ENCODE measurements at places on chromosomes 12 and 14.

GRCh38 chr12:82754856-82755255 is 68.2 kb downstream of the TMTC2 start:
- peak; percentile 16 for DNase-seq

- no peak for DNase-seq
These were observed 12.2 kb upstream of the RHOJ start for GRCh38 chr14:63192085-63192484.

GRCh38 chr12:125178222-125178621 is 113.0 kb downstream of the AACS start:
- DNase-seq: no peak

GRCh38 chr12:123045678-123046077 is 65.2 kb downstream of the ARL6IP4 start:
- no peak for DNase-seq

DNA sequence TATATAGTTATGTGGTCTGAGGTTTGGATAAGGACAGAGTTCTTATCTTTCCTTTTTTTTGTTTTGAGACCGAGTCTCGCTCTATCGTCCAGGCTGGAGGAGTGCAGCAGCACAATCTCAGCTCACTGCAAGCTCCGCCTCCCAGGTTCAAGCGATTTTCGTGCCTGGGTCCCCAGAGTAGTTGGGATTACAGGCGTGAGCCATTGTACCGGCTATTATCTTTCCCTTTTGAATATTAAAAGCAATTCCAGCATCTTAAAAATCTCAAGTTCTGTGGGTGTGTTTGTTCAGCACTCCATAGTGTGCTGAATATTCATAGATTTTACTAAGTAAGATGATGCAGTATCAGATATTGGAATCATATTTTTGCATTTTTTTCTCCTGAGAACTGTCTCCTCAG is 404.4 kb upstream of the RGS6 start:
- no peak for DNase-seq

GRCh38 chr14:75280831-75281653 is 2.4 kb downstream of the FOS start:
- no peak for DNase-seq

- DNase-seq: no peak
These were observed 1.7 kb downstream of the MMP17 start for GRCh38 chr12:131829791-131830334.

GRCh38 chr12:108191086-108191485 is 62.0 kb downstream of the WSCD2 start:
- no peak for DNase-seq

DNA sequence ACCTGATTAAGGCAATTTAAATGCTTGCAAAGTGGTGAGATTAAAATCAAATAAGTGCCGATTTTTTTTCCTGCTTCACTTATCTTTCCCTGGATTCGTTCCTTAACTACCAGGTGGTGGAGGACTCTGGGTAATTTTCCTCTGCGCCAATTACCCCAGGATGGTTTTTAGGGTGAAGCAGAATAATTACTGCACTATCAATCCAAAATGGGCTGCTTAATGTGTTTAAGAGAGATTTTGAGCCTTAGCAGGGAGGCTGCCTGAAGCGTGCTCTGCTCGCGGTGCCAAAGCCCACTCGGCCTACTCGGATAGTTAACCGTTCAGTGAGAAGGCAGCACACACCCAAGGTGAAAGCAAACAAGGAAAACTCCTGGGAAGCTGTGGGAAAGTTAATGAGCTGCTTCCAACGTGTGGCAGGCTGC is 274.9 kb upstream of the LMO3 start:
- no peak for DNase-seq

DNA sequence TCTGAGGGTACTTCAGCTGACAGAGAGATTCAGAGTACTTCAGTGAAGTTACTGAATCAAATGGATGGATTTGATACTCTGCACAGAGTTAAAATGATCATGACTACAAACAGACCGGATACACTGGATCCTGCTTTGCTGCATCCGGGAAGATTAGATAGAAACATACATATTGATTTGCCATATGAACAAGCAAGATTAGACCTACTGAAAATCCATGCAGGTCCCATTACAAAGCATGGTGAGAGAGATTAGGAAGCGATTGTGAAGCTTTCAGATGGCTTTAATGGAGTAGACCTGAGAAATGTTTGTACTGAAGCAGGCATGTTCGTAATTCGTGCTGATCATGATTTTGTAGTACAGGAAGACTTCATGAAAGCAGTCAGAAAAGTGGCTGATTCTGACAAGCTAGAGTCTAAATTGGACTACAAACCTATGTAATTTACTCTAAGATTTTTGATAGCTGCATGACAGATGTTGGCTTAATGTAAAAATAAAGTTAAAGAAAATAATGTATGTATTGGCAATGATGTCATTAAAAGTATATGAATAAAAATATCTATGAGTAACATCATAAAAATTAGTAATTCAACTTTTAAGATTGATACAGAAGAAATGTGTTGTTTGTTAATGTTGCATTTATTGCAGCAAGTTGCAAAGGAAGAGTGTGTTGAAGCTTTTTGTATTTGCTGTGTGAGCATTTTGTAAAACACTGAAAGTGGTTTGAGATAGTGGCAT is 136.1 kb upstream of the RAP1B start:
- no peak for DNase-seq

DNA sequence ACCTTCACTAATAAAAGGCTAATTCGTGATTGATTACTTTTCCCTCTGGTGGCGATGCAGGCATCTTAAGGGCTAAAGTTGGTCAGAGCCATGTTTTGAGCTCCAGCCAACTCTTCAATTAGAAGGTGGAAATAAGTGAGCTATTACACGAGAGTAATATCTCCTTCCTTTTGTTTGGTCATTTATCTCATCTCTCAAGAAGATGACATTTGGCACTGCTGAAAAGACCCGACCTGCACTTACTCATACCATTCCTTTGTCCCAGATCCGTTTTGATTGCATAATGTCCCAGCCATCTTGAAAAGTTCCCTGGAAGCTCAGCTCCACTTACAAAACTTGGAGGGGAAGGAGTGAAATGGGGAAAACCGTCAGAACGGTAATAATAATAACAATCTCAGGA is 316.2 kb downstream of the VRK1 start:
- no peak for DNase-seq

- DNase-seq: no peak
These were observed 25.6 kb downstream of the SINHCAF start for GRCh38 chr12:31300341-31300740.

GRCh38 chr14:103772078-103772712 is 56.6 kb downstream of the ZFYVE21 start:
- no peak for DNase-seq
